ENCODE measurements at places on chromosomes 2 and 18.

GRCh38 chr2:88729061-88729745 is 37.7 kb downstream of the RPIA start:
- DNase-seq, result peak; percentile 40

DNA sequence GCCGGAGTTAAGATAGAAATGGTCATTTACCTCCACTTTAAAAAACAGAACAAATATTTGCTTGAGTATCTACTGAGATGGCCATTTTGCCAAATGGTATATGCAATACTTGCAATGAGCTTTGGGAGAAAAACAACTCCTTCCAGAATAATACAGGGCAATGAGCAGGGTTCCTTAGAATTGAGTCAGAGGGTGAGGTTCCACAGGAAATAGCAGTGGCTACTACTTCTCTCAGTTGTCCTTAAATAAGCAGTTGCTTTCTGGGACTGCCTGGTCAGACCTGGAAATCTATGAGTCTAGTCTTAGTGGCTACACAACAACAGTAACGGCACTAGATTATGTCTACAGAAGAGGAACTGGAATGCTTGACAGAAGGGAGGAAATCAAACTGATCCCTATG is 80.9 kb upstream of the CCDC85A start:
- DNase-seq, result peak; percentile 16

DNA sequence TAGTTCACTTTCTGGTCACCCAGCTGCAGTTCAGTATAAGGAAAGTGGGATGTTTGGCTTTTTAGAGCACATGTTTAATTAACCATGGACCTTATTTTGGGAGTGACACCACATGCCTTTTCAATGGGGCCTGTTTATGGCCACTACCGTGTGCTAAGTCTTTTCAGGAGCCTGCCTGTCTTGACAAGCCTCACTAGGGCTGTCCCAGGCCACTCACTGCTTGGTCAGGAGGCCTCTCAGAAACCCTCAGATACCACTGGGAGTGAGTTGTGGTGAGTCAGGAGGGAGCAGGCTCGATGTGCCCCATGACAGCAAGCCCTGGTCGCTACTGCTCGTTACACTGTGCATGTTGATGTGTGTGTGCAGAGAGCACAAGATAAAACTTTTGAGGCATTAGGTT is 123.0 kb downstream of the MAP4K4 start:
- DNase-seq, result peak; percentile 75

DNA sequence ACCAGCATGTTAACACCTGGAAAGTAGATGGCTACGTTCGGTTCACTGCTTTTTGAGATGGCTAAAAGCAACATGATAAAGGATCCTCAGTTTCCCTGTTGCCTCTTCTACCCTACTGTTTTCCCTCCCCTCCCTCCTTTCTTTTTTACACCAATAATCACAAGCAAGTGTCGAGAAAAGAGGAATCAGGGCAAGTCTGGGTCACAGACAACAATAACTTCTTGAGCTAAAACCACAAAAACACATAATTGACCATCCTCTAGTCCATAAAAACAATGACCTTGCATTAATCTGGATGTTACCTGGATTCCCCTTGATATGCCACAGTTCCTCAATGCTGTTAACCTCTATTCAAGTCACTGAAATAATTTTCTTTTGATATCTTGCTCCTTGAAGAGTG is 736.6 kb upstream of the GCFC2 start:
- DNase-seq, result no peak

DNA sequence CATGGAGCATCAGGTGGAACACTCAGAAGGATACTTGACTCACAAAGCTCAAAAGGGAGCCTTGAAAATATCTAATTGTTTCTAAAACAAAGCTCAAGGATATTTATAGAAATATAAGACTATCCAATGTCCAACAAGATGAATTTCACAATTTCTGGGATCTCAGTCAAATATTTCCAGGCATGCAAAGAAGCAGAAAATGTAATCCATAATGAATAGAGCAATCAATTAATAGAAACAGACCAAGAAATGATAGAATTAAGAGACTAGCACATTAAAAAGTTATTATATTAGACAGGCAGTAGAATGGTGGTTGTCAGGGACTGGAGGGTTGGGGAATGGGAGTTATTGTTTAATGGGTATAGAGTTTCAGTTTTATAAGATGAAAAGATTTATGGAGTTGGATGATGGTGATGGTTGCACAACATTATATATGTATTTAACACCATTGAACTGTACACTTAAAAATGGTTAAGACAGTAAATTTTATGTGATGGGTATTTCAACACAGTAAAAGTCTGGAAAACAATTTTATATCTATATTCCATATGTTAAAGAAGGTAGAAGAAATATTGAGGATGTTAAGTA is 189.9 kb upstream of the PIEZO2 start:
- DNase-seq, result peak; percentile 35

GRCh38 chr2:40101131-40101575 is 322.1 kb upstream of the THUMPD2 start:
- DNase-seq, result peak; percentile 96

DNA sequence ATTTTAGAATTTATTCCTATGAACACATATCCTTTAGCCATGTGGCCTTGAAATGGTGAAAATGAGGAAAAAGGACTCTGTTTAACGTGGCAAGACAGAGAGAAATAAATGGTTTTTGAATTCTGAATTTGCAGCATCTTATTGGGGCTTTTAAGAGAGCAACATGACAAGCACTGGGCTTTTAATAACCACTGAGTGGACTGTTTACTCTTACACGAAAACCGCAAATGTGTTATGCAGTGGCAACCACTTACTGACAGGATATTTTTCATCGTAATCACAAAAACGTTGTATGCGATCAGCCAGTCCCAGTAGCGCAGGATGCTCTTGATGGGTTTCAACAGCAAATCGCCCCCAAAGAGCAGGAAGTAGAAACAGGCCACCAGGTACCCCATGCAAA is 226.6 kb downstream of the NAPG start:
- peak; percentile 53 for DNase-seq

DNA sequence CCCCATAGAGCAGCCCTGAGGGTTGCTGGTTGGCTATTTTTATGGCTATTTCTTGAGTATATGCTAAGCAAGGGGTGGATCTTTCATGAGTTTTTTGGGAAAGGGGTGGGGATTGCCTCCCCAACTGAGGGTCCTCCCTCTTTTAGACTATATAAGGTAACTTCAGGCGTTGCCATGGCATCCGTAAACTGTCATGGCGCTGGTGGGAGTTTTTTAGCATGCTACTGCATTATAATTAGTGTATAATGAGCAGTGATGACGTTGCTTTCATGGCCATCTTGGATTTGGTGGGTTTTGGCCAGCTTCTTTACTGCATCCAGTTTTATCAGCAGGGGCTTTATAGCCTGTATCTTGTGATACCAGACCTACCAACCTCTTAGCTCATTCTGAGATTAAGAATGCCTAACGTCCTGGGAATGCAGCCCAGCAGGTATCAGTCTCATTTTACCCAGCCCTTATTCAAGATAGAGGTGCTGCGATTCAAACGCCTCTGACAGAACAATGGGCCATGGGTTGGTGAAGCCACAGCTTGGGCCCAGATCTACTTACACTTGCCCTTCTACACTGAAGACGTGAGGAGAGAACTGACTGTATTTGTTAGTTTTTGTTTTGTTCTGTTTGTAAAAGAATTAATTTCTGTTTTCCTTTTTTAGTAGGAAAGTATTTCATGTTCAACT is 53.8 kb upstream of the TMEM163 start:
- DNase-seq, result no peak

DNA sequence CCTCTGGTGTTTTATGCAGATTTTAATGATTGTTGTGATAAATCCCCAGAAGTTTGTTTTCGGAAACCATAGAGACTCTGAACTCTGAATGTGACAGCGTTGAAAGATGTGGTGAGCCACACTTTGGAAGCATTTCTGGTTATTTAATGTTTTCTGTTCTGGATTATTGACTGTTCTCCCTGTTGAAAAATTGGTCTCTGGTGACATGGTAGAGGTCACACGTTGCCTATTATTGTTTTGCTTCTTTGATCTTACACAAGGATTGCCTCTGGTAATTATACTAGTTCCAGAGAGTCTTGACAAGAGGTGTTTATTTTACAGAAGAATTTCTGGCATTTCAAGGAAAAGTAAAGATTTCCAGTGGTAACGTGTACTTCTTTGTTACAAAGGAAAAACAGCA is 127.1 kb downstream of the GREB1L start:
- DNase-seq, result peak; percentile 2

- peak; percentile 17 for DNase-seq
Measured at GRCh38 chr18:44682871-44683221, 2.2 kb downstream of the SETBP1 start.

DNA sequence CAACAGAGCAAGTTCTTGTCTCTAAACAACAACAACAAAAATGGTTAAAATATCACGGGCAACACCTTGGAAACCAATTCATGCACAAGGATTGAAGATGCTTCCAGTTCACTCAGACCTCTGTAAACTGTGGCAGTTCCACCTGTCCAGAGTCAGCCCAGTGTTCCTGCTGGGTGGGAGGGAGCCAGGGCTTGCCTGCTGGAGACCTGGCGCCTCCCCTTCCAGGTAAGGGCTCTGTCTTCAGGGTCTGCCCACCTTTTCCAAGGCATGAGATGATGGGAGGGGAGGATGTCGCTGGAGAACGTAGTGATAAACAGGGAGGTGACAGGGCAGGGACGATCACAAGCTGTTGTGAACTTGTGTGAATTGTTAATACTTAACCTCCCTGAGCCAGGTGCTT is 9.8 kb upstream of the GPC1 start:
- DNase-seq, result no peak
